ENCODE measurements at places on chromosomes 2 and 18.

DNA sequence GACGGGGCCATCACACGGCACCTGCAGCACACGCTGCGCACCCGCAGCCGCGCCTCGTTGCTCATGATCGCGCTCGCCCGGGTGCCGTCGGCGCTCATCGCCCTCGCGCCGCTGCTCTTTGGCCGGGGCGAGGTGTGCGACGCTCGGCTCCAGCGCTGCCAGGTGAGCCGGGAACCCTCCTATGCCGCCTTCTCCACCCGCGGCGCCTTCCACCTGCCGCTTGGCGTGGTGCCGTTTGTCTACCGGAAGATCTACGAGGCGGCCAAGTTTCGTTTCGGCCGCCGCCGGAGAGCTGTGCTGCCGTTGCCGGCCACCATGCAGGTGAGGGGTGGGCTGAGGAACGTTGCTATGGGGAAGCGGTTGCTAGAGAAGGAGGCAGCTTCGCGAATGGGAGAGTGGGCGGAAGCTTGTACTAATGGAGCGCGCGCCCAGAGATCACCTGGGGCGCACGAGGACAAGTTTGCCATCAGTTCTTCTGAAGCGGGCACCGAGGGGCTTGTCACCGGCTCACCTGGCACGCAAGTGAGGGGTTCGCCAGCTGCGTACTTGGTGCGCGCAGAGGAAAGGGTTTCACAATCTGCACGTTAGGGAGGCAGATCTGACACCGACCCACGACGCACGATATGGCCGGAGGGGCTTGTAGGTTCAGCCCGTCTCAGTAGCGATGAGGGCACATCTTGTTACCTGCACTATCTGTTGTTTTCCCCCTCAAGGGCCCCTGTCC lies 45.6 kb downstream of the DDX18 start:
- DNase-seq: no peak

GRCh38 chr18:52598921-52599320 lies 258.9 kb downstream of the DCC start:
- no peak for DNase-seq

- no peak for DNase-seq
Measured at GRCh38 chr18:48066225-48066652, 135.8 kb upstream of the SMAD2 start.

DNA sequence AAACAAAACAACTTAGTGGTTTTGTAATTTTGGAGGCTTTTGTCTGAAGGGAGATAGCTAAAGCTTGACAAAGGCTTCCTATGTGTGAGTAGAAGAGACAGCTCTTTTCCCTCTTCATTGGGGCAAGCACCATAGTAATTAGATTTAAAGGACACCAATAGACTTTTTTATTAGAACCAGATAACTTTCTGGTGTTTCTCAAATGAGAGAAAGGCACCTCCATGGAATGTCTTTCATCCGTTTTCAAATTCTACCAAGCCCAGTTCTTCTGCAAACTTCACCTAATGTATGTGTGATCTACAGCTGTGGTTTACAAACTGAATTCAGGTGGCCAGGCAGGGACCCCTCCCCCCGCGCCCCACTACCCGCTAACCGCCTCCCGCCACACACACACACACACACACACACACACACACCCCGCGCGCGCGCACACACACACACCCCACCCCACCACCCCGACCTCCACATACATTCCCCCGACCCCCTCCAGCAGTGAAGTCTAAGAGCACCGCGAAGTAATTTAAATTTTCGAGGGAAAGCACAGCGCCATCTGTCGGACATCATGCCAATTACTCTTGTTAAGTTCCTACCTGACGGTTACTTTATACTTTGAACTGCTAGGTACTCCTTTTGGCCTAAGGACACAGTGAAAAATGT lies 31.6 kb upstream of the PPP1R1C start:
- peak; percentile 82 for DNase-seq

- DNase-seq: no peak
Measured at GRCh38 chr2:190637903-190638618, 10.8 kb upstream of the NAB1 start.

DNA sequence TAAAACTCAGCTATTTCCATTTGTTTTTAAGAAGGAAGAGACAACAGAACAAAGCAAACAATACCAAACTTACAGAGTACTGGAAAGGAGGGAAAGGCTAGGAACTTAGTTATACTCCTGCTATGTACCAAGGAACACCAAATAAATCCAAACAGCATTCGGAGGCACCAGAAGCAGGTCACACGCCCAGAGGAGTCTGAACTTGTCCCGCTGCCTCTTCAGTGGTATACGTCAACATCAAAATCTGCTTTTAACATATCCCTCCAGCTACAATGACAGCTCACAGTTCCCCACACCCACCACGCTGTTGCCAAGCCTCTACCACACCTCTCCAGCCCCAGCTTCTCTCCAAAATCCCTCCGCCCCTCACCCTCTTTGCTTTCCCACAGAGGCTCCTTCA lies 17.3 kb downstream of the C2orf76 start:
- no peak for DNase-seq

DNA sequence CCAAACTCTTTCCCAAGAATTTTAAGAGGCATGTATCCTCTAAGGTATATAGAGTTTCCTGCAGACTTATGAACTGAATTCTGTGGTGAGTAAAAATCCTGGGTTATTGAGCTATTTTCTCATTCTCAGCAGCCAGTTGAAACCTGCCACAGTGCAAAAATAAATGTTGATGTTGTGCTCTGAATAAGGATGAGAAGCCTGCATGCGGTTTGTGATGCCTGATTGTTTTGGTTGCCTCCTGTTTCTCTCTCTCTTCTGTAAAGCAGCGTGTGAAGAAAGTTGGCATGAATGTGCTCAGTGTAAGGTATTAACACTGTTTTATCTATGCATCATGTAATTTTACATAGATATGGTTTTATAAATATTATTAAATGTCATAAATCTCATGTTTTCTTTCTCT lies 452.6 kb downstream of the CDH2 start:
- DNase-seq: no peak
